ENCODE measurements at places on chromosomes 3 and 15. TPM values are rescaled to one million over a fixed set of nuclear protein-coding genes. Genes with fewer than 3 reads are reported as not detected.

DZIP3 gene
- 46.4 TPM for total RNA-seq

FBXO40 gene
- total RNA-seq: 0.68 TPM

MOBP gene
- total RNA-seq: 5.6 TPM

EFCC1 gene
- total RNA-seq: 2.9 TPM

INSYN1 gene
- 15.9 TPM for total RNA-seq

PYGO1 gene
- total RNA-seq: 8.5 TPM

GOLGA6L10 gene
- 23.3 TPM for total RNA-seq

SLC25A38 gene
- total RNA-seq: 52.9 TPM

PIGB gene
- 14.3 TPM for total RNA-seq

GOLGA6B gene
- total RNA-seq: 18.0 TPM

CKMT1A gene
- total RNA-seq: 0.68 TPM

SERPINI2 gene
- total RNA-seq: not detected

GOLGA8S gene
- 9.2 TPM for total RNA-seq

NAALADL2 gene
- total RNA-seq: 15.6 TPM

SLC7A14 gene
- 0.31 TPM for total RNA-seq

IL17RC gene
- total RNA-seq: 26.1 TPM

AGBL1 gene
- total RNA-seq: 0.37 TPM

CLEC3B gene
- total RNA-seq: 88.8 TPM

CATSPER2 gene
- 49.6 TPM for total RNA-seq

GRM2 gene
- total RNA-seq: 34.7 TPM

GABRR3 gene
- 0.55 TPM for total RNA-seq

KLHL6 gene
- 1.5 TPM for total RNA-seq

FSD2 gene
- 0.19 TPM for total RNA-seq

TRIM42 gene
- total RNA-seq: 21.4 TPM

ARHGEF26 gene
- total RNA-seq: 24.8 TPM

CCR3 gene
- total RNA-seq: not detected

FBXW12 gene
- total RNA-seq: 0.81 TPM

CHST13 gene
- 21.7 TPM for total RNA-seq

GPR160 gene
- total RNA-seq: 3.9 TPM

IQCH gene
- total RNA-seq: 23.5 TPM

INKA1 gene
- total RNA-seq: 5.1 TPM

ERC2 gene
- 5.9 TPM for total RNA-seq

CNTN3 gene
- 4.1 TPM for total RNA-seq

RBPMS2 gene
- 5.0 TPM for total RNA-seq

ACP3 gene
- total RNA-seq: 5.8 TPM

GOLGA8Q gene
- total RNA-seq: 20.1 TPM

ACKR2 gene
- total RNA-seq: 7.8 TPM

HRH1 gene
- 2.5 TPM for total RNA-seq

RAB8B gene
- total RNA-seq: 20.8 TPM

TMCO5A gene
- total RNA-seq: 39.5 TPM

TMEM212 gene
- 2.5 TPM for total RNA-seq
